Activated CD4-positive, alpha-beta memory T cell treated with anti-CD3 and anti-CD28 coated beads, Interleukin-2, amount 10 ng/mL, durations not matched to agents 7 days and 5 days (primary cell): ENCODE measurements at places on chromosomes 7 and 10. TPM values are rescaled to one million over a fixed set of nuclear protein-coding genes. Genes with fewer than 3 reads are reported as not detected.

The SEMA3E gene
- not detected for total RNA-seq

The KCNH2 gene
- total RNA-seq, result 0.15 TPM

DNA sequence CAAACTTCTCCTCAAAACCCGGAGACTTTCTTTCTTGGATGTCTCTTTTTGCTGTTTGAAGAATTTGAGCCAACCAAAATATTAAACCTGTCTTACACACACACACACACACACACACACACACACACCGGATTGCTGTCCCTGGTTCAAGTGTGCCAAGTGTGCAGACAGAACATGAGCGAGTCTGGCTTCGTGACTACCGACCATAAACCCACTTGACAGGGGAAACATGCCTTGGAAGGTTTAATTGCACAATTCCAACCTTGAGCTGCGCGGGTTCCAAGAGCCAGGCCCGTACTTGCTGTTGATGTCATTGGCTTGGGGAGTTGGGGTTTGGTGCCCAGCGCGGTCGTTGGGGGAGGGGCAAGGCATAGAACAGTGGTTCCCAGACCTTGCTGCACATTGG is 1.7 kb downstream of the EGFR start:
- DNase-seq, result no peak

DNA sequence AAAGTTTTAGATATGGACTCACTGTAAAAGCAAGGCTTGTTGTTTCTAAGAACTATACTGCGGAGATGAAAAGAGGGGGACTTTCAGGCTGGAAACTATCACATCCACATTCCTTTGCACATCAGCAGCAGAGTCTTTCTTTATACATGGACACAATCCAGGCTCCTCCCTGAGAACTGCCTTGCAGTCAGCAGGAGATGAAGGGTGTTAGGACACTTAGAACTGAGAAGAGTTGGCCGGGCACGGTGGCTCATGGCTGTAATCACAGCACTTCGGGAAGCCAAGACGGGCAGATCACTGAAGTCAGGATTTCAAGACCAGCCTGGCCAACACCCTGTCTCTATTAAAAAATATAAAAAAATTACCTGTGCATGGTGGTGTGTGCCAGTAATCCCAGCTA is 9.7 kb upstream of the GARS1 start:
- no peak for DNase-seq

- DNase-seq, result no peak
Measured at GRCh38 chr7:50678586-50678985, 104.1 kb downstream of the GRB10 start.

DNA sequence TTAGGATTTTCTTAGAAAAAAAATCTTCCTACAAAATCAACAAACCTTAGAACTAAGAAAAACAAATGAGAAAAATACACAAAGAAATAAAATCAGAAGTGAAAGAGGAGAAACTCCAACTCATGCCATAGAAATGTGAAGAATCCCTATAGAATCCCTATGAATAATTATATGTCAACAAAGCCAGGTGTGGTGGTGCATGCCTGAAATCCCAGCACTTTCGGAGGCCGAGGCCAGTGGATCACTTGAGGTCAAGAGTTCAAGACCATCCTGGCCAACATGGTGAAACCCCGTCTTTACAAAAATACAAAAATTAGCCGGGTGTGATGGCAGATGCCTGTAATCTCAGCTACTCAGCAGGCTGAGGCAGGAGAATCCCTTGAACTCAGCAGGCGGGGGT is 27.1 kb downstream of the ACSM6 start:
- DNase-seq, result no peak

GRCh38 chr7:47503281-47503680 is 78.6 kb downstream of the TNS3 start:
- no peak for DNase-seq

DNA sequence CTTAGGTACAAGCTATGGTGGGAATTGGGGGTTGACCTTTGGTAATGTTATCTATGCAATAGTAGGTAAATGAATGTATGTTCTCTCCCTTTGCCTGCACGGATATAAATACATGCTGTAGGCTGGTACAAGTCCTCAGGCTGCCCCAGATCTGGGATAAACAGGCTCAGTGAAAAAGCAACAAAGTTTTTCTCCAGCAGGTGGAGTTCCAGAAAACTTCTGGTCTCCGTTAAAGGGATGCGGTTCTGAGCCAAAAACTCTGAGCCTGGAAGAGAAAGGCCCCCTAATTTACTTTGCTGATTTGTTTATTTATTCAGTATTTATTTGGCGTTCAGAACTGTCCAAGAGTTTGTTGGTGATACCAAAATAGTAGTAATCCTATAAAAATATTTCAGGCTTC is 204.7 kb downstream of the ADRA2A start:
- no peak for DNase-seq

- no peak for DNase-seq
Measured at GRCh38 chr10:105797234-105797890, 1156.3 kb downstream of the SORCS3 start.

DNA sequence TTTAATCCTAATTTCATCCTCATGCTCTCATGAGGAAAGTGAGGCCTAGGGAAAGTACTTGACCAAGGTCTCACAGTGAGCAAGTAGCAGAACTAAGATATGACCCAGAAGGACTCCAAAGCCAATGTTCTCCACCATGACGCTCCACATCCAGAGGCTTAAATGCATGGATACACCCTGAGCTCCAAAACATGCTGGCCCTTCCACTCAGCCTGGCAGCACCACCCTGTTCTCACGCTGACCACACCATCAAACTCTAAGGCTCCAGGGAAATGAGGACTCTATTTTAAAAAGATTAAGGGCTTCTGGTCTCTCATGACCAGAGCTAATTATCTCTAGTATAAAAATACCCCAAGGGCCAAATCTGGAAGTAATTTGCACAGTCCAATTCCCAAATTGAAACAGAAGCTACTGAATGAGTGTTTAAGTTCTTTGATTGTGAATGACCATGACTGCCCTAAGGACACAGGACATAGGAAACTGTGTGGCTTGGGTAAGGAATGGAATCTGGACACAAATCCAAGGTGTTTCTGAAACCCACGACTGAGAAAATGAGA is 71.1 kb upstream of the ABLIM1 start:
- DNase-seq, result no peak

DNA sequence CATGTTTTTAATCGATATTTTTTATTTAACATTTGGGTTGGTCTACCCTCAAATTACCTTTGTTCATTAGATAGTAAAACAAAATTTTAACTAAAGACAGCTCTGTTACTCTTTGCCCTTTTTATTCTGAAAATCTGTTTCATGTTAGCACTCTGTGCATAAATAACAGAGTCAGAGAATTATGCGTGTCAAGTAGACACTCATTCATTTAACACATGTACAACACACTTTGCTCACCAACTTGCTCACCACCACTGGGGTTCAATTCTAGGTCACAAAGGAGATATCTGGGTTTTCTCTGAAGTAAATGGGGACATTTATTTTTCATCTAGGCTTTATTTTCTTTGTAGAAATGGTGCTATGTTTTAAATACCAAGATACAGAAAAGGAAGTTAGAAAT is 457.4 kb upstream of the SEMA3D start:
- DNase-seq, result no peak
